Right atrium auricular region (tissue), 2 donors: ENCODE measurements at places on chromosomes 4 and X.

- peaks cover 31% of the 10 kb centered on the region for H3K4me1 ChIP-seq
- H3K4me3 ChIP-seq: no peak overlapping the region
- DNase-seq: no peak
- H3K27ac ChIP-seq: peak overlapping the region; percentile 59
- no peaks in the 10 kb centered on the region for H3K36me3 ChIP-seq
These were observed 12.1 kb downstream of the FGD1 start for GRCh38 chrX:54483946-54484345.

DNA sequence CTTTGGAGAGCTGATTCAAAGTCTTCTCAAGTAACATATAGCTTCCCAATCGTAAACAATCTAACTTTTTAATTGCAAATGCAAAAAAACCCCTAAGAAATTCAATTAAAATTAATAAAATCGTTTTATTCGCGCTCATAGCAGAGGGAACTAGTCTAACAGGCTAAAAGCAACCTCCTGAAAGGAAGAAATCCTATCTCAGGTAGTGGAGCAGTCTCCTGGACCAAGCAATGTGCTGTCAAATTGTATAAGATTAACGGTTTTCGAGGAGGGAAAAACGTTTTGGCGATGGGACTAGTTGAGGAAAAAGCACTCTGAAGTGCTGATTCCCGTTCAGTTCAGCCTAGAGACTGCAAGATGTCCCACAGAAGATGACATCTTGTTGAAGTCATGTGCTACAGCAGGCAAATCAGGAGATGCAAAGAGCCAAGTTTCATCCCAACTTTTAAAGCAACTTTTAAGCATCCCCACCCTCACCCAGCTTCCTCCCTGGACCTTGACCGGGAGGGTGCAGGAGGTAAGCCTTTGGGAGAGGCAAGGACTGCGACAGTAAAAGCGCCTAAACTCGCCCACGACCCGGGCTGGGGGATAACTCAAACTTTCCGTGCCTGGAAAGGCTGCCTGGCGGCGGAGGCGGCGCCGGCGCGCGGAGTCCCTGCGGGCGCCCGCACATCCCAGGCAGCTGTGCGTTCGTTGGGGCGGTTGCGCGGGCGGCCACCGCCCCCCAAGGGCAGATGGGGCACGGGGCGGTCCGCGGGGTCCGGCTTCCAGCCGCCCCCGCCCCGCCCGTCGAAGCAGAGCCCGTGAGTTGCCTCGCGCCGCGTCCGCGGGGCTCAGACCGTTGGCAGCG, 784 bp downstream of the MAP7D3 start:
- no peaks in the 10 kb centered on the region for H3K27me3 ChIP-seq
- H3K27ac ChIP-seq: peak overlapping the region; percentile 84
- no peaks in the 10 kb centered on the region for H3K36me3 ChIP-seq
- no peak for DNase-seq
- H3K4me1 ChIP-seq: no peaks in the 10 kb centered on the region

DNA sequence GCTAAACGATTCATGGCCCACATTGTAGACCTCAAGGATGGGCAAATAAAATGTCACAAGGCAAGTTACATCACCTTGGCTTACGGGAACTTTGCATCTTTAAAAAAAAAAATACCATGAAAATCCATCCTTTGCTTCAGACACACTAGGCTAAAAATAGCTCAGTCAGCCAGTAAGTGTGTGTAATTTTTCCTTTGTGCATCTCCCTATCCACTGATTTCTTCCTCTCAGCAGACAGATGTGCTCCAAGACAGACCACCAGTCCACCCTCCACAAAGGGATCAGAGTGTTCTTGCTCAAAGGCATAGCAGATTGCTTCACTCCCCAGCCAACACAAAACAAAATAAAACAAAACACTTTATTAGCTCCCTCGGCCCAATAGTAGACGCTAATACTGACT, 14.6 kb downstream of the LDB2 start:
- DNase-seq: no peak
- H3K27me3 ChIP-seq: no peaks in the 10 kb centered on the region

- peak overlapping the region; percentile 32 for H3K4me3 ChIP-seq
- DNase-seq: no peak
- H3K27ac ChIP-seq: peak overlapping the region; percentile 70
- no peaks in the 10 kb centered on the region for H3K4me1 ChIP-seq
- no peaks in the 10 kb centered on the region for H3K27me3 ChIP-seq
These were observed 13.5 kb downstream of the PRKX start for GRCh38 chrX:3699821-3700381.

DNA sequence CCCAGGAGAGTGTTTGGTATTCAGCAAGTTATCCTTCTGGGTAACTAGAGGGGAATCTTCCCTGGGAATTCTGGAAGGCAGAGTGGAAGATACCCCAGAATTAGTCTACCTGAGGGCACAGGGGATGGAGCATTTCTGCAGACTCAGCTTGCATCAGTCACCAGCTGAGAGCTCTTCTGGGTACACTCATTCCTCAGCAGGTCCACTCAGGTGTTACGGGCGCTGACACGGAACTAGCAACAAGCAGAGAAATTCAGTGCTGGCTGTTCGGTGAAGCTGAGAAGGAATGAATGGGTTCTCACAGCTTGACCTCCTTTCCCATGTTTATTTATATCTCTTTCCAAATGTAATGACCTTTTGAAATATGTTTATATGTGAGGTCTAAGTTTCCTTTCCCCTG, 106.0 kb upstream of the PNPLA4 start:
- H3K27ac ChIP-seq: no peak overlapping the region
- no peak for DNase-seq
- H3K36me3 ChIP-seq: no peaks in the 10 kb centered on the region

GRCh38 chr4:137692205-137692604, 159.9 kb upstream of the PCDH18 start:
- no peak overlapping the region for H3K27ac ChIP-seq
- H3K4me1 ChIP-seq: no peaks in the 10 kb centered on the region
- no peak for DNase-seq
- H3K36me3 ChIP-seq: no peaks in the 10 kb centered on the region
- H3K4me3 ChIP-seq: no peak overlapping the region
- no peaks in the 10 kb centered on the region for H3K27me3 ChIP-seq

DNA sequence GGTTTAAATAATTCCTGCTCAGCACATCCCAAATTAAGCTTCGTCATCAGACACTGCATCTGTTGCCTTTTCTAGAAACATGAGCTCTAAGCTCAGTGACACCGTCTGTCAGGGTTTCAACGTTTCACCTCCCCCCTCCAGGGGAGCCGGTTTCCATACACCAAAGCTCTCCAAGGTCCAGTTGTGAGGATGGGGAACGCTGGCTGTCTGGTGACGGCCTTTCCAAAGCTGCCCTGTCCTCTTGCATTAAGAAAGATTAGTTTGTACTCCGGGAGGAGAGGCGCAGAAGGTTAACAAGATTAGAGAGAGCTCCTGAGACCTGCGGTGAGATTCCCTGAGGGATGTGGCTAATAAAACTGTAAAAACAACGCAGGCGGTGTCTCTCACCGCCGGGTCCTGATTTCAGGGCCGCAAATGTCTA, 43.2 kb downstream of the ASMT start:
- DNase-seq: no peak
- no peak overlapping the region for H3K4me3 ChIP-seq
- H3K27me3 ChIP-seq: no peaks in the 10 kb centered on the region
- H3K4me1 ChIP-seq: peaks cover 6% of the 10 kb centered on the region
- no peak overlapping the region for H3K27ac ChIP-seq
